Glutamatergic neuron (in vitro differentiated cells): ENCODE measurements at places on chromosomes 5 and 9.

GRCh38 chr5:138460032-138460693, 5.1 kb upstream of the EGR1 start:
- no peak overlapping the region for H3K27ac ChIP-seq
- no peak for DNase-seq
- no peaks in the 10 kb centered on the region for H3K36me3 ChIP-seq
- H3K27me3 ChIP-seq, result peaks cover 2% of the 10 kb centered on the region
- no peak overlapping the region for H3K4me3 ChIP-seq
- H3K4me1 ChIP-seq, result peaks cover 13% of the 10 kb centered on the region

DNA sequence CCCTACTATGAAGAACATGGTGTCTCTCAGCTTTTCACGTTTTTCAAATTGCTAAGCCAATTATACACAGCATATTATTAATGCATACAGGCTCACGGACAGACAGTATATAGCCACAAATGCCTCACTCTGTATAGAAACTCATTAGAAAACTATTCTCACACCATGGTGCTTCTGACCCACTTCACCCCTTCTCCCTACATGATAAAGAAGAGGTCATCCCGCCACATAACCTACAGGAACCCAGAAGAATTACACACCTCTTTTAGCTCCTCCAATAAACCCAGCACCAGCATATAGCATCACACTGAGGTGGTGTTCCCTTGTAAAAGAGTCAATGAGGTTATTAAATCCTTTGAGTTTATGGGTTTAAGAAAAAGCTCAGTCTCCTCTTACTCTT, 5.6 kb downstream of the TLE1 start:
- no peak overlapping the region for H3K27ac ChIP-seq
- no peak for DNase-seq
- H3K27me3 ChIP-seq, result peaks cover 7% of the 10 kb centered on the region
- peaks cover 31% of the 10 kb centered on the region for H3K4me1 ChIP-seq

DNA sequence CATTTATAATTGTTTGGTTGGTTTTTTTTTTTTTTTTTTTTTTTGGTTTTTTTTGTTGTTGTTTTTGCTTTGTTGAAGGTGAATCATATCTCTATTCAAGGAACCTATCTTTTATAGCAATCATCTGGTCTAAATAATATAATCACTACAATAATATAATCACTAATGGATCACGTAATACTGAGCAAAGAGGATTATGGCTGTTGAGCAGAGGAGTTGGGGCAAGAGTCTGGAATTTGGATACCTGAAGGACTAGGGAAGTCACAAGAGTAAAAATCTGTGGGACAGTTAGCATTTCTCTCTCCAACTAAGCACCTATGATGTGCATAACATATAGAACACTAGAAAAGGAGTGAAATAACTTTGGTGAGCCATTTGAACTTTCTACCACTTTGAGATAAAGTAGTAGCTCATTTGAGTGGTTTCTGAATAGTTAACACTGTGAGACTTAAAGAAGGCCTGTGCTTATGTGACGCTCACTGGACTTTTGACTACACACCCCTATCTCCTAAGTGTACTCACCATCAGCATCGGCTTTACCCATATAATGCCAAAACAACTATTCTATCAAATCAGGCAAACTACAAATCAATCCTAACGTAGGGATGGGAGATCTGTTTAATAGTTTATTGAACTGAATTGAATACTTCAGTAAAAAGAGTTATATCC, 564.9 kb upstream of the TUSC1 start:
- no peak overlapping the region for H3K27ac ChIP-seq
- H3K4me3 ChIP-seq, result no peak overlapping the region
- H3K36me3 ChIP-seq, result no peaks in the 10 kb centered on the region
- H3K27me3 ChIP-seq, result peaks cover 2% of the 10 kb centered on the region
- no peaks in the 10 kb centered on the region for H3K4me1 ChIP-seq

DNA sequence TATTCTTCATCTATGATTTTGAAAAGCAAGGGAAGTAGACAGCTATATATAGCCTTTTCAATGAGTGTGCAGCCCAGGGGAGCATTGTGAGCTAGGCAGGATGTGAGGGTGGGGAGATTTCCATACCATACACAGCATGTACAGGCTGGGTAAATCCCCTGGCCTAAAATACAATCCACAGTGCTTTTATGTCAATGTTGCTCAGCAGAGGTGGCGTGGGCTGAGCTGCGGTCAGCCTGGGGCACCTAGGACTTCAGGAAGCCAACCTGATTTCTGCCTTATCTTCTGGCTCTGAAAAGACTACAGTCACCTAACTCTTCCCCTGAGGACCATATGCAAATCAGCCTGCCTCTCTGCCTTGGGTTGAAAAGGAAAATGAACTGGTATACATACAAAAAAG, 6.3 kb upstream of the GARIN3 start:
- no peaks in the 10 kb centered on the region for H3K4me1 ChIP-seq
- H3K27me3 ChIP-seq, result no peaks in the 10 kb centered on the region
- no peak for DNase-seq
- H3K36me3 ChIP-seq, result no peaks in the 10 kb centered on the region
- no peak overlapping the region for H3K4me3 ChIP-seq
